ENCODE measurements at places on chromosomes 4 and X. TPM values are rescaled to one million over a fixed set of nuclear protein-coding genes. Genes with fewer than 3 reads are reported as not detected.

- DNase-seq, result no peak
Observed at GRCh38 chrX:44569122-44569521, 26.5 kb upstream of the FUNDC1 start.

KLKB1 gene
- 4.5 TPM for total RNA-seq

TREX2 gene
- total RNA-seq, result 3.1 TPM

DNA sequence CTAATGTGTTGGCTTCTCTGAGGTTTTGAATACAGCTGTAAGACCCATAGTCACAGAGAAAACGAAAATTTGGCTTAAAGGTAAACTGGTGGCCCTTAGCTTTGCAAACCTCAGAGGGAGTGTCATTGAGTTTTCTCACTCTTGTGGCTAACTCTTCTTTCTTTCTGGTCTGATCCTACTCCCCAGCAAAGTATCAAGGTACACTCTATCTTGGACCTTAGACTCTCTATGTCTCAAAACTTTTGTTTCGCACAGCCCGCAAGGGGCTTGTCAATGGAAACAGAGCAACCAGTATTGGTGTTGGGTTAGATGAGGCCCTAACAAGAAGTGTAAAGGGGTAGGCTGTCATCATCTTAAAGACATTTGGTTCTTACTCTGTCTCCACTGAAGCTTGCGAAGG is 19.8 kb downstream of the APOO start:
- DNase-seq, result no peak

CENPVL3 gene
- not detected for total RNA-seq

DNA sequence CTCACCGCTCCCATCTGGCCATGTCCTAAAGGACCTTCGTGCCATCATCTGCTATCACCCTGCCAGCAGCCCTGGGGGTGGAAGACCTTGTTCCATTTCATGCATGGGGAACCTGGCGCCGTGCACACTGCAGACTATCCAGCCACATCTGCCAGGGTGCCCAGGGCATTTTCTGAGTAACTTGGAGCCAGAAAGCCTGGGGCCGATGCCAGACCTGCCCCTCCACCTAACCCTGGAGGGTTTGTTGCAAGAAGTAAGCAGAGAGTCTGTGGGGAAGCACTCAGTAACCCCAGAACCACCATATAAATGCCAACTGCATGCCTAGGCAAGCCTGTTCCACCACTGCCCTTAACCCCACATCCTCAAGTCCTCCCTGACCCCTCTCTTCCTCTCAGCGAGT is 7.3 kb downstream of the HAUS7 start:
- no peak for DNase-seq
